OCI-M1 (cell line): ENCODE measurements at places on chromosomes 6 and 20.

DNA sequence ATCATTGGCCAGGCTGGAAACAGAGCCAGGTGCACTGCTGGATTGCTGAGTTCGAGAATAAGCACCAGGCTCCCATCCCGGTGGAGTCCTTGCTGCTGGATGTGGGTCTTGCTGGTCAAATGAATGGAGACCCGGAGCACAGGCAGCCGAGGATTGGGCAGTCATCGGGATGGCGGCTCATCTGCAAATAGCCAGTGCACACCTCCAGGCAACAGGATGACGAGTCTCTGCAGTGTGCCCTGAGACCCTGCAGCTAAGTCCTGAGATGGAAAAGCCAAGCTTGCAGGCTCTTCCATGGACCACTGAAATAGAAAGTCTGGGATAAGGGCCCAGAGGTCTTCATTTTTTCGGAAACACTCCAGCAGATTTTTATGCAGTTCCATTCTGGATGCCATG lies 143.5 kb downstream of the WDR27 start:
- DNase-seq, result no peak

- DNase-seq, result no peak
Measured at GRCh38 chr6:8157839-8158238, 55.5 kb upstream of the EEF1E1 start.

DNA sequence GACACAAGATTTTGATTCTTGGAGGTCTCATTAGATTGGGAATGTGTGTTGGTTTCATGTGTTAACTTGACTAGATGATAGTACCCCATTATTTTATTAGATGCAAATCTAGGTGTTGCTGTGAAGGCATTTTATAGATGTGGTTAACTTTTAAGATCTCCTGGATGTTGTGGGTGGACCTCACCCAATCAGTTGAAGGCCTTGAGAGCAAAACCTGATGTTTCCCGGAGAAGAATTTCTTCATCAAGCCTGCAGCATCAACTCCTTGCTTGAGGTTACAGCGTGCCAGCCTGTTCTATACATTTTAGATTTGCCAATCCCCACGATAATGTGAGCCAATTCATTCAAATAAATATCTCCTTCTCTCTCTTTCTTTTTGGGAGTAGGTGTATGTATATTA lies 66.8 kb upstream of the EXOC2 start:
- DNase-seq, result no peak

GRCh38 chr20:21505810-21506530 lies 7.9 kb downstream of the NKX2-2 start:
- DNase-seq, result no peak

DNA sequence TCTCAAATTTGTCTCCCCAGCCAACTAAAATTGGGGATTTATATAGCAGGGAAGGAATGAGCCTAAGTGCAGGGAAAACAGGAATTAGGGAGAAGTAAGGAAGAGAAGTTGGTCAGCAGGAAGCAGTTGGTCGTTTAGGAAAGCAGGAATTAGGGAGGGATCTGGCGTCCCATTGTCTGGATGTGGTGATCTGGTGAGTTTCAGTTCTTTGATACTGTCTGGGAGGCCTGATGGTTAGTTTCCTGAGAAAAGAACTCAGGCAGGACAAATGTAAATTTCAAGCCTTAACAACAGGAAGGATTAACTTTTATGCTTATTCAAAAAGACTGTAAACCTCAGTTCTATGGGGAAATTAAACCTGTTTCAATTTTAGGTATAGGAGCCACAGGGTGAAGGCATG lies 116.2 kb upstream of the PRL start:
- DNase-seq, result no peak

- no peak for DNase-seq
Measured at GRCh38 chr6:14957355-14958059, 288.4 kb upstream of the JARID2 start.
